ENCODE measurements at places on chromosomes 6 and 20. TPM values are rescaled to one million over a fixed set of nuclear protein-coding genes. Genes with fewer than 3 reads are reported as not detected.

POLR1C gene
- 50.5 TPM for total RNA-seq

NFATC2 gene
- total RNA-seq, result 38.3 TPM

LPA gene
- total RNA-seq, result not detected

KLC4 gene
- total RNA-seq, result 10.6 TPM

RRAGD gene
- 19.7 TPM for total RNA-seq

NFYA gene
- 30.7 TPM for total RNA-seq

NSFL1C gene
- 67.2 TPM for total RNA-seq

PPP1R14C gene
- total RNA-seq, result 0.86 TPM

KCTD20 gene
- total RNA-seq, result 45.1 TPM

CRISP2 gene
- total RNA-seq, result not detected

ZSCAN31 gene
- total RNA-seq, result 1.6 TPM

RHAG gene
- not detected for total RNA-seq

ZNF391 gene
- total RNA-seq, result 2.8 TPM

SLC35D3 gene
- total RNA-seq, result not detected

RAET1G gene
- not detected for total RNA-seq

KIAA1755 gene
- not detected for total RNA-seq

CNR1 gene
- not detected for total RNA-seq

NR2E1 gene
- total RNA-seq, result not detected

HRH3 gene
- total RNA-seq, result not detected

RAET1E gene
- not detected for total RNA-seq

TRIM15 gene
- total RNA-seq, result not detected

PAX1 gene
- not detected for total RNA-seq

SH3BGRL2 gene
- total RNA-seq, result 0.70 TPM

ESR1 gene
- 0.38 TPM for total RNA-seq

ELOVL2 gene
- not detected for total RNA-seq

SLC17A2 gene
- not detected for total RNA-seq

NMBR gene
- not detected for total RNA-seq

ACSS1 gene
- 17.5 TPM for total RNA-seq

CRISP3 gene
- total RNA-seq, result not detected

ERVFRD-1 gene
- not detected for total RNA-seq

IPCEF1 gene
- total RNA-seq, result 23.6 TPM

LRRC1 gene
- total RNA-seq, result 1.9 TPM

PEX7 gene
- total RNA-seq, result 6.0 TPM

TINAG gene
- total RNA-seq, result not detected

MYH7B gene
- total RNA-seq, result 0.22 TPM

GNRH2 gene
- total RNA-seq, result 0.85 TPM
